DMS79 treated with DMSO at 0.1 percent for 48 hours (cell line): ENCODE measurements at places on chromosomes 16 and 17.

DNA sequence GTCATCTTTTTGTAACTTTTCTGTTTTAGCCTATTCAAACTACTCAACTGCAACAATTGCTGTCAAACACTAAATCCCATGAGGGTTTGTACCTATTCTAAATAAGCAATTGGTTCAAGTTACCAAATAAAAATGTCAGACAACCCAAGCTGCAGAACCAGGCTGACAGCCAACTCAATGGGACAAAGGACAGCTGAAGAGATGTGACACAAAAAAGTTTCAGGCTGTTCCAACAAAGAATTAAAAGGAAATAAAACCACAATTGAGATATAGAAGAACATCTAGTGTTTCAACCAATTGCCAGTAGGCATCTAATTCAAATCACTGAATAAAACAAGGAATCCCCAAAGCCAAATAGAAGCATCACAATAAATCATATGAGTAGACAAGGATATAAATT lies 49.3 kb downstream of the GRB7 start:
- peak; percentile 77 for DNase-seq

- DNase-seq, result no peak
These were observed 258.8 kb downstream of the IRF8 start for GRCh38 chr16:86157616-86158247.

DNA sequence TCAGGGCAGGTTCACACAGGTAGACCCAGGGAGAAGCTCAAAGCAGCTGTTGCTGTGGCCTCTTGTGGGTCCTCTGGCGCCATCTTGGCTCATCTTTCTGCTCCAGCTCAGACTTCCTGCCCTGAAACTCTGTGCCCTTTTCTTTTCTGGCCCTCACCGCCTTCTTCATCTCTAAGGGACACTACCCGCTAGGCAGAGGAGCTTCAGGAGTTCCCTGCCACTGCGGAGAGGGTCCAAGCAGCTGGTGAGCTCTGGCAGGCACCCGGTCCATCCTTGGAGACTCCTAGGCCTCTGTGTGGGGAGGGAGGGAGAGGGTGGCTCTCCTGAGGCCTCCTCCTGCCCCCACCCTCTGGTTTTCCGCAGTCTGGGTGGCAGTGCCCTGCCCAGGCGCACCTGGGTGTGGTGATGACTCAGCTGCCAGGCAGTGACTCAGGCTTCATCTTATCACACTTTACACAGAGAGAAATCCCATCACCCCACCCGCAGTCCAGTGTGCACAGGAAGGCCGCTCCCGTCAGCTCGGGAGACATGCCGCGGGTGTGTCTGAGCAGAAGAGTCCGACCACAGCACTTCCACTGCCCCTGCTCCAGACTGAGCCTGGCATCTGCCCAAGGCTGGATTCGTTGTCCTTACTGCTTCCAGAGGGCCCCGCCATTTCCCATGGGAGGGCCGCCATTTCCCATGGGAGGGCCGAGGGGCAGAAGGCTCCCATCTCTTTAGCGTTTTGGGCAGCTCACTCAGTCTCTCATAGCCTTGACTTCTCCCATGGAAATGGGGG lies 7.3 kb downstream of the NT5C start:
- no peak for DNase-seq

DNA sequence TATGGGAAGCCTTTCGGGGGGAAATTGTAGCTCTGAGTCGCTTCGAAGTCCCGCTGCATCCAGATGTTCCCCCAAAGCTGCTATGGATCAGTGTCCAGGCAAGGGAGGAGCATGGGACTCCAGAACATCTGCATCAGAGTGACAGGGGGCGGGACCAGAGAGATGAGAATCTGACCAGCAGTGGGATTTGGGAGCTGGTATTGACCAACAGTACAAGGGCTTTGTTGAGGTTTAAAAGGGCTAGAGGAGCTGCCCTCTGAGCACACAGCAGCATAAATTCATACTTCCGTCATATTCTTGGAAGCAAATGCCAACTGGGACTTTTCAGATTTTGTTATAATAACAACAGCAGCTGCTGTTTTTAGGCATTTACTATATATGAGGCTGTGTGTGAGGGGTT lies 10.6 kb downstream of the RBFOX1 start:
- no peak for DNase-seq

GRCh38 chr17:11644265-11645212 lies 46.3 kb downstream of the DNAH9 start:
- peak; percentile 3 for DNase-seq

DNA sequence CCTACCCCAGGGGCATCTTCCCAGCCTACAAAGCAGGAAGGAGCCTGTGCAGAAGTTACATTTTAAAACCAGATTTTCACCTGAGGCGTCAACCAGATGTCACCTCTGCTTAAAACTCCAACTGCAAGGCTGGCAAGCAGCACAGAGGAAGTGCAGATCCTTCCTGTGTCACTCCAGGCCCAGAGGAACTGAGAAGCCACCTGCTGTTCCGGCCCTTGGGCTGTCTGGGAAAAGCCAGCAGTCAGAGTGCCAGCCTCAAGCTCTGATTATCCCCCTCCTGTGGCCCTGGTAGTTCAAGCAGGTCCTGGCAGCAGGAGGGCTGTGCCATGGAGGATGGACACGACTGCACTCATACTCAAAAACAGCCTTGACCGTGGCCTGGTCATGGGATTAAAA lies 10.2 kb downstream of the POLR2C start:
- DNase-seq, result no peak

DNA sequence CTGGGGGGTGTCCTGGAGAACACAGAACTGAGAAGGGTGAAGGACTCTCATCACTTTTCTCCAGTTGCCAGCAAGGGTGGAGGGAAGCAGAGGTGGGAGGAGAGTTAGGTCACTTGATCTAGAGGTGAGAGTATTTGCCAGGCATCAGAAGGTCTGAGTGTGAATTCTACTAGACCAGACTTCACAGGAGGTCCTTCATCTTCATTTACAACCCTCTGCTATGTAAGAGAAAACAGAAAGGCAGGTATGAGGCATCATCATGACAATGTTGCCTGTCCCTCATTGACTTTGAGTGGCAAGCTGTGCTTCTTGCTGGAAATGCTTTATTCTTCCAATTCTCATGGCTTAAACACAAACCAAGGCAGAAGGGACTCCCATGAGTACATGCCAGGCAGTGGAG lies 45.9 kb upstream of the B4GALNT2 start:
- DNase-seq, result no peak

DNA sequence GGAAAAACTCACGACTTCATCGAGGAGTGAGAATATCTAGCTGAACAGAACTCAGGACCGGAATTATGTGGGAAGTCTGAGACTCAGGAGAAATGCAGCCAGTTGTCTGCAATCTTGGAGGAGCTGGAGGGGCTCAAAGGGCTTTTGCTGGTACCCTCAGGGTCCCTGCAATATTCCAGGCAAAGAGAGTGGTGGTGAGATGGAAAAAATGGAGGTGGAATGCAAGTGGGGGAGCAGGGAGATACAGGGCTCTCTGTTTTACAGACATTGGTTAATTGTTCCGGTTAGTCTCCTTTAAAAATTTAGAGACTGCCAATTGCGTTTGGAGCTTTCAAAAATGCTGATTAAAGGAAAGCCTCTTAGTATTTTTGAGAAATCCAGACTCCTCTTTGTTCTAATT lies 18.2 kb upstream of the HP start:
- no peak for DNase-seq

- no peak for DNase-seq
These were observed 370.0 kb downstream of the KCNJ2 start for GRCh38 chr17:70539132-70539924.
